Activated CD4-positive, alpha-beta T cell treated with anti-CD3 and anti-CD28 coated beads, Interleukin-2, amount 10 ng/mL, durations not matched to agents 7 days and 5 days (primary cell): ENCODE measurements at places on chromosomes 4 and X. TPM values are rescaled to one million over a fixed set of nuclear protein-coding genes. Genes with fewer than 3 reads are reported as not detected.

DNA sequence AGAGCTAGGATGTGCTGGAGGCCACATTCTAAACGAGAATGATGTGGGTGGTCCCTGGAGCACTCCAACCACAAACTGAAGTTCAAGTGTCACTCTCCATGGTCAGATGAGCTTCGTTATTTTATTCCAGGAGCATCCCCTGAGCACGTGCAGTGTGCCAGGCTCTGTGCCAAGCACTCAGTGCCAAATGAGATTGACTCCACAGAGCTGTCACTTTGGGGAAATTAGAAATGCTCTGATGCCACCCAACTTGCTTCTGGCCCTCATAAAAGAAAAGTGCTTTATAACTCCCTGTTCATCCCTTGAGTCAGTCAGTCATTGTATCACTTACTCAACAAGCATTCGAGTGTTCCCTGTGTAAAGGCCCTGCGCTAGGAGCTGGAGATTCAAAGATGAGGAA is 91.2 kb downstream of the RTL5 start:
- H3K4me1 ChIP-seq: no peaks in the 10 kb centered on the region
- no peak overlapping the region for H3K27ac ChIP-seq
- peaks cover 5% of the 10 kb centered on the region for H3K27me3 ChIP-seq
- no peaks in the 10 kb centered on the region for H3K36me3 ChIP-seq

DNA sequence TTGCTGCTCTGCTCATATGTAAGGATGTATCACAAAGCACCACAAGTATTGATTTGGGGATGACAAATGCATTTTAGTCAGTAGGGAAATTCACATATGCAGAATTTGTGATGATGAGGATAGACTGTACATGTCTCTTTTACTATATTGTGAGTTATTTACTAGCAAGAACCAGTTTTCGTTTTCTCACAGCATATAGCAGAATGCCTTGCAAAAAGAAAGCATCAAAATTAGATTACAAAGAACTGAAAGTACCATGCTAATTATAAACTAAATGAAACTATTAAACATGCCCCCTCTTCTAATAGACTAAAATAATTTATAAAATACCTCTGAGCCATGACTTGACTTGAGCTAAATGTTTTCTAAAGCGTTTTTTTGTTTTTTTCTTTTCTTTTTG is 20.1 kb downstream of the TNIP3 start:
- H3K36me3 ChIP-seq: peaks cover 6% of the 10 kb centered on the region
- no peak for DNase-seq
- H3K4me1 ChIP-seq: peaks cover 21% of the 10 kb centered on the region
- H3K27me3 ChIP-seq: peaks cover 3% of the 10 kb centered on the region
- H3K27ac ChIP-seq: no peak overlapping the region

The ABLIM2 gene
- total RNA-seq: 0.79 TPM

DNA sequence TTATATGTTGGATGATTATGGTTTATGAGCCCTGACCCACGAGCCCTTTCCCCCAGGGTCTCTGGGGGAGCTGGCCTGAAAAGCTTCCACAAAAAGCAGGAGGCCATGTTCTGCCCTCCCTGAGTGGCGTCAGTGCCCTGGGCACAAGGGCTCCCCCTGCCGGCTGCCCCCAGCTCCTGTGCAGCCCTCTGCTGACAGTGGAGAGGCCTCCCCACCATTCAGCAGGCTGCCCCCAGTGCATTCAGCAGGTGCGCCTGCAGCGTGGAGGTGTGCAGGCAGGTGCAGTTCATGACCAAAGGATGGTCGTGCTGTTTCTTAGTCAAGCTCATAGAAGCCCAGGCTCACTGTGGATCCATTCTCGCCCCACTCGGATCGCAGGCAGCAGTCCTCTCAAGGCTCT is 12.5 kb upstream of the S100P start:
- peaks cover 48% of the 10 kb centered on the region for H3K4me1 ChIP-seq
- H3K36me3 ChIP-seq: peaks cover 55% of the 10 kb centered on the region
- DNase-seq: no peak
- H3K4me3 ChIP-seq: no peak overlapping the region
- H3K27ac ChIP-seq: no peak overlapping the region
- H3K27me3 ChIP-seq: no peaks in the 10 kb centered on the region

DNA sequence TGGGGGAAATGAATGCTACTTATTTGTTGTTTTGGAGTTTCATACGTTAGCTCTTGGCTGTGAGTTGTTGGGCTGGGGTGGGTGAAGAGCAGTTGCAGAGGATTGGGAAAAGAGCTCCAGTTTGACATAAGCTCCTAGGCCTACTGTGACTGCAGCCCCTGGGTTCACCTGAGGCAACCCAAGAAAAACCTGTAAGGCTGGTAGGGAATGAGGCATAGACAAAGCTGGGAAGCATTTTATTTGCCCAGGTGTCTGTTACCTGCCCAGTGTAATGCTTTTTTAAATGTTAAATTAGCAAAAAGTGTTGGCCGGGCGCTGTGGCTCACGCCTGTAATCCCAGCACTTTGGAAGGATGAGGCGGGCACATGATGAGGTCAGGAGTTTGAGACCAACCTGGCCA is 160.0 kb downstream of the FHIP1A start:
- no peaks in the 10 kb centered on the region for H3K36me3 ChIP-seq
- peaks cover 9% of the 10 kb centered on the region for H3K27me3 ChIP-seq
- no peak for DNase-seq
- no peak overlapping the region for H3K4me3 ChIP-seq
- H3K4me1 ChIP-seq: no peaks in the 10 kb centered on the region

DNA sequence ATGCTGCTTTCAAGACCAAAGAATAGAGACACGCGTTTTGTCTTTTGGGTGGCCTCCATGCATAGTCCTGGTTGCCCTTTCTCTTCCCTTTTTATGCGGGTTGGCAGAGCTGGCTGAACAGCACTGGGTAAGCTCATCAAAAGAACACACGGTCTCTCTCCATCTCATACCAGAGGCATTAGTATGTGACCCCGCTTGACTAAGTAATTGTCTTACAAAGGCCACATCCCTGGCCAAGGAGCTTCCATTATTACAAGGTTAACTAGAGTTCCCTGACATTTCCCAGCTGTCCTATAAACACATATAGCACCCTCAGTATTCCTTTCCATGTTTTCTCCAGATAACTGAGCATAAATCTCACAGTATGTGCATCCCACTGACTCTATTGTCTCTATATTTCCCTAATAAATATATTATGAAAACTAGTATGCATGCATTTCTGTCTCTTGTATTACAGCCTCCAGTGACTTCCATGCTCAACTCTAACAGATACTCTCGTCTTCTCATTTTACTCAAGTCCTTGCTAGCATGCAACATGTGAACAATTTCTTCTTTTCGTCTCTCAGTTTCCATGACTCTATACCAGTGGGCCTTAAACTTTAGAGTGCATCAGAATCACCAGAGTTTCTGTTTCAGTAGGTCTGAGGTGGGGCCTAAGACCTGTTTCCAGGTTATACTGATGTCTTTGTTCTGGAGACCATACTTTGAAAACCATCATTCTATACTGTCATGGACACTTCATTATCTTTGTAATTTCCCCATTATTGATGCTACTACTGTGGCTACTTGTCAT is 247.7 kb upstream of the ARSJ start:
- no peaks in the 10 kb centered on the region for H3K36me3 ChIP-seq
- no peaks in the 10 kb centered on the region for H3K4me1 ChIP-seq
- no peak overlapping the region for H3K4me3 ChIP-seq
- H3K27ac ChIP-seq: no peak overlapping the region
- H3K27me3 ChIP-seq: no peaks in the 10 kb centered on the region
- DNase-seq: no peak

The USP17L21 gene
- total RNA-seq: not detected

GRCh38 chr4:2352729-2353221 is 65.7 kb downstream of the ZFYVE28 start:
- no peak for DNase-seq
- no peak overlapping the region for H3K27ac ChIP-seq
- no peaks in the 10 kb centered on the region for H3K27me3 ChIP-seq
- no peak overlapping the region for H3K4me3 ChIP-seq
- H3K36me3 ChIP-seq: no peaks in the 10 kb centered on the region
